Stimulated activated CD8-positive, alpha-beta memory T cell treated with anti-CD3 and anti-CD28 coated beads, Interleukin-4, amount 100 ng/mL, for 24 hours (primary cell): ENCODE measurements at places on chromosomes 6 and 20.

DNA sequence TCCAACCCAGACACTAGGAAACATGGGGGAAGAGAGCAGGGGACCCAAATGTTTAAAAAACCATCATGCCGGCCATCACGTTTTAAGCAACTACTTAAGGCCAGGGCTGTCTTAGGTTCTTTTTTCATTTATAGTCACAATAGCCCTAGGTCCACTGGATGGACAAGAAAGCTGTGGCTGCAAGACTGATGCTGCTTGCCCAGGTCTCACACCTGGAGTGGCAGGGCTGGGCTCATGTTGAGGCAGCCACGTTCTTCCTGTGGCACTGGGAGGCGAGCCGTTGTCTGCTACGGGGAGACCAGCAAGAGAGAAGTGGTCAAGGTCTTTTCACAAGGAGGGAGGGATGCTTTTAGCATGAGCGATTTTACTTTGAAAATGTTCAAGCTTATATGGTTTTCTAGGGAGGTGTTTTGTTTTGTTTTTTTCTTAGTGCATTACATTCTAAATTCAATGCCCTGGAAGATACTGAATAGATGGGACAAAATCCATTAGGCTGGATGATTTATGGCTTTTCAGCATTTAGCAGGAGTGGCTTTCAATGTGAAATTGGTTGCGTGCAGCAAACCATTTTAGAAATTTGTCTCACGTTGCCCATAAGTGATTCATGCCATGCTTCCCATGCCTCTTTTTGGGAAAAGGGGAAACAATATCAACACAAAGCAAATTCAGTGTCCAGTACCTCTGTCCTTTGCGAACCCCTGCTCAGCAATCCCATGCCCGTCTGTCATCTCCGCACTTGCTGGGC, 106.6 kb upstream of the SNX9 start:
- no peak for DNase-seq

GRCh38 chr20:58604128-58604881, 46.8 kb upstream of the STX16 start:
- no peak for DNase-seq

DNA sequence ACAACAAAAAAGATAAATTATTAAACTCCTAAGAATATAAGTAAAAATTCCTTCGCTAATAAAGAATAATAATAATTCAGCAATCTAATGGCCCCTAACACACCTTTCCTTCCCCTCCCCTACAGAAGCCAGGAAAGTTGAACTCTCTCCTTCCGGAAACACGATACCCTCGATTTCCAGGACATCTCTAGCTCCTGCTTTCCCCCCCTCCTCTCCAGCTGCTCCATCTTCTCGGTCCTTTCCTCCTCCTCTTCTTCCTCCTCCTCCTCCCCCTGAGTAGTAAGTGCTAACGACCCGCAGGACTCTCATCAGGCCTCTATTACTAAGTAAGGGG, 603 bp downstream of the TASP1 start:
- DNase-seq = no peak

DNA sequence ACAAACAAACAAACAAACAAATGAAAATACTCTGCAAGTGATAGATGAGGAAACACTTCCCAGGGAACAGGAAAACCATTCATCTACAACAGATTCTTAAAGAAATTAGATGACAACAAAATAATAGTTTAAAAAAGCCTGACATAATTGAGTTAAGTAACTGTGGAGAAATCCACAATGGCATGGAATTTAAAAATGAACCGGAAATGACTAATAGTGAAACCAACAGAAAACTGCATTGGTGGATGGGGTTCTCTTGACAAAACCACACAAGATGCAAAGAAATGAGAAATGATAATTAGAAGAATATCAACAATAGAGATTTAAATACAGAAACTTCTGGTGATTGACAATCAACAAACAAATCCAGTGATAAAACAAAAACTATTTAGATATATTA, 785.6 kb downstream of the QKI start:
- no peak for DNase-seq

- no peak for DNase-seq
Observed at GRCh38 chr20:36875702-36876472, at the start of gene TLDC2. Gene TLDC2 (plus strand): TSS chr20:36876138. CDS start chr20:36876175, 37 bp downstream.

- no peak for DNase-seq
Observed at GRCh38 chr6:56814802-56815201, 140.1 kb upstream of the BEND6 start.

DNA sequence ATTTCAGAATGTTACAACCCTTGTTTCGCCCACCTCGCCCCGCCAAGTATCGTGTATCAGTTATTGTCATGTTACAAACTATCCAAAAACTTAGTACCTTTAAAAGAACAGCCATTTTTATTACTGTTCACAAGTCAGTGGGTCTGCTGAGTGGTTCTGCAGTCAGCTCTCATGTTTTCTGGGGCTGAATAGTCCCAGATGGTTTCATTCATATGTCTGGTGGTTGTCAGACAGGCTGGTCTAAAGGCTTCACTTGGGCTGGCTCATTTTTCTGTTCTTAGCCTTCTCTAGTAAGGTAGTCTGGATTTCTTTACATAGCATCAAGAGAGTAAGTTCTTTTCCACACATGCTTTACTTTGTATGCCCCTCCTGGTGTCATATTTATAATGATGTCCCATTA, 8.6 kb downstream of the ZNF292 start:
- no peak for DNase-seq

DNA sequence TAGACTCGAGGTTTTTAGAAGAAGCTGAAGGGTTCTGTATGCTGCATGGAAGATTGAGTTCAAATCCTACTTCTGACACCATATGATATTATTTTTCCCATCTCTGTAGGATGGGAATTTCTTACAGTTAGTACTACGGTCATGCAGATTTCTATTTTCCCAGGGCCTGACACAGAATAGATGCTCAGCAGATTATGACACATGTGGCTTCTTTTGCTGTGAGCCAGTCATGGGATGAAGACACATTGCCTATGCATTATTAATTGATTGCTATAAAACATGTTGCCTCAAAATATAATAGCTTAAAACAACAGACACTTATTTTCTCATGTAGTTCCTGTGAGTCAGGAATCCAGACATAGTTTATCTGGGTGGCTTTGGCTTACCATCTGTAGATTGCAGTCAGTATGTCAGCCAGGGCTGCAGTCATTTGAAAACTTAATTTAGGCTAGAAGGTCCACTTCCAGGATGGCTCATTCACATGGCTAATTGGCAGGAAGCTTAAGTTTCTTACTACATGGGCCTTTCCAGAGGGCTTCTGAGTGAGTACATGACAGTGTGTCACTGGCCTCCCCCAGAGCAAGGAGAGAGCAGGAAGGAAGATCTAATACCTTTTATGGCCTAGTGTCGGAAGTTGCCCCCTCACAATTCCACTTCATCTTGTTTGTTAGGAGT, 29.5 kb downstream of the TOP1 start:
- no peak for DNase-seq

DNA sequence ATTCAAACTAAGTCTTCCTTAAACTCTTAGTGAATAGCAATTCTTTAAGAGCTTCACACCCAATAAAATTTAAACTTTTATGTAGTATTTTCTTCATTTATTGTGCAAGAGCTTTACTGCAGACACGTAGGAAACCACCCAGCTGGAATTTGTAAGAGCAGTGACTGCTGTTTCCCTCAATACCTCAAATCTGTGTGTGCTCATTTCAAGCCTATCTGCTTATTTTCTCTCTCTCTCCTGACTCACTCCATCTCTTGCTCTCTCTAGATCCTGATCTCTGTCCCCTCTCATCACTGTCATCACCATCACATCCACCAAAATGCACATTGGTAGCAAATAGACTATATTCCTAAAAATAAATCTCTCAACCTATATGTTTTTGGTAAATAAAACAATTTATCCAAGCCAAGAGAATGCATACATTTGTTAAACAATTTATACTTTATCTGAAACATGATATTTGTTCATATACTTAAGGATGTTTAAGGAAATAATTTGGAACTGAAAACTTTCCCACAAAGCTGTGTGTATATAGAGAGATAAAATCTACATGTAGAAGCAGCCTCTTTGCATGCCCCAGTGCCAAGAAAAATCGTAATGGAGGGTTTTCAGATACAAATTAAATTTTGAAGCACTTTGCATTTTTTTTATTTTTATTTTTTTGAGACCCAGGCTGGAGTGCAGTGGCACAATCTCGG, 273.0 kb downstream of the TFAP2A start:
- DNase-seq = no peak

- no peak for DNase-seq
Observed at GRCh38 chr6:109471105-109471810, 11.8 kb downstream of the ZBTB24 start.

DNA sequence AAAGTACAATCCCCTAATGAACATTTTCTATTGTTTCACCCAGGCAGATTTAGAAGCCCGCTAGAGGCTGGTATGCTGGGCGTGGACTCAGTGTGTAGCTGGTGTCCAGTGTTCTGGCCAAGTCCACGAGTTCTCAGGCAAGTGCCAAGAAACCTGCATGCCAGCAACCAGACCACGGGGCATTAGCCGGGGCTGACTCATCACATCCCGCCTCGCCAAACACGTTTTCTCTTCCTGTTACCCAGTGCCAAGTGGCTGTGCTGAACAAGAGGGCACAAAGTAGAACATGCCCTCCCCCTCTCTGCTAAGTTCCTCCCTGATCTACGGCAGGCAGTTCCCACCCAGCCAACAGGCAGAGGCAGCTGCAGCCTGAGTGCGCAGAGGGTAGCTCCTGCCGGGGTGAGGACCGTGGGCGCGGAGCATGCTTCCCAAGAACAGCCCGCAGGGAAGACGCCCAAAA, 29.6 kb downstream of the RAMACL start:
- no peak for DNase-seq

GRCh38 chr6:63347599-63347998, 27.8 kb upstream of the LGSN start:
- no peak for DNase-seq

GRCh38 chr6:149320796-149321195, 3.3 kb downstream of the TAB2 start:
- DNase-seq = no peak

DNA sequence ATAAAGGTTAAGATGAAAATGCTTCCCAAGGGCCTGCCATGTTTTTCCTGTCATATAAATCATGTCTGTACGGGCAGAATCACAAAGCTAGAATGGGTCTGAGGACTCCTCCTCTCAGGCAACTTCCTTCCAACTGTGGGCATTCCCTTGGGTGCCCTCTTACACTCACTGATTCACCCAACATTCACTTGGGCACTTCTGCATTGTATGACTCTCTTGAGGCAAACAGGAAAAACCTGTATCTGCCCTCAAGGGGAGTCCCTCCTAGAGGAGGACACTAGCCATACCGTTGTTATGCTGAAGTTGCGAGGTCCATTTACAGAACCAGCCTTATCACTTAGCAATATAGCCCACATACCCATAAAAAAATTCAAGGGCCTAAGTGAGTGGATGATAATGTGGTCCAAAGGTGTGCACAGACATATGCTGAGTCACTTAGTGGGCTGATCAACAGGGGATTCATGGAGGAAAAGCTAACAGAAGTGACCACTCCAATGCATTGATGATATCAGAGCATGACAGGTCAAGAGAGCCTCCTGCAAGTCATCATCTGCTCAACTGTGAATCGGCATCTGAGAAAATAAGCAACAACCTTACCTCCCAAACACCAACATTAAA, 131.1 kb downstream of the ATXN1 start:
- DNase-seq = no peak

- no peak for DNase-seq
Observed at GRCh38 chr6:109351231-109352130, 30.8 kb downstream of the CD164 start.

DNA sequence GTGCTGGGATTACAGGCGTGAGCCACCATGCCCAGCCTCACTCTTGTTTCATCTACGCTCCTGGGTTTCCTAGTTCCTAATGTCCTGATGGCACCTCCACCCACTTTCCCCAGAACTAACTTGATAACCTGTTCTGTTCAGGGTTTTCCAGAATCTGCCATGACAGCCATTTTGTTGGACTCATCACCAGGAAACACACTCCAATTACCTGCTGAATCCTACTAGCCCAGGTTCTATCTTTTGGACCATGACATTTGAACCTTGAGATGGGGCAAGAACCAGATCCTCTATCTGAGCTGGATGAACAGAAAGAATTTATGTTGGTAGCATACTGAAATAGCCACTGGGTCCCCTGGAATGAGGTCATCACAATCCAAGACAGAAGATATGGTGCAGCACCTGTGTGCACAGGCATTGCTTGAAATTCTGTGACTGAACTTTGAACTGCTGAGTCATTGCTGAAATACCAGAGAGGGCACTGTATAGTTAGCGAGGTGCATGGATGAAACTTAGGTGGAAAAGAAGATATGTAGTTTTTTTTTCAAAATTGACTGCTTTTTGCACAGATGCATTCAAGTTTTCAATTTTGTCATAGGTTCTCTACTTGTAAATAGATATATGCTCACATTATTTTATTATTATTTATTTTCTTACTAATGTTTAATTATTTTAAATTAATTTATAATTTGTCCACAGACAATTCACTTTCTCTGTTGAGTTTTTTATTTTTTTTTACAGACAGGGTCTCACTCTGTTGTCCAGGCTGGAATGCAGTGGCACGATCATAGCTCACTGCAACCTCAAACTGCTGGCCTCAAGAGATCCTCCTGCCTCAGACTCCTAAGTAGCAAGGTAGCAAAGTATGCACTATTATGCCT, 42.8 kb upstream of the TASP1 start:
- DNase-seq = no peak

- DNase-seq = no peak
Observed at GRCh38 chr20:37160683-37161082, 18.4 kb upstream of the RPN2 start.

GRCh38 chr20:61810738-61811135, 254.9 kb downstream of the TAF4 start:
- DNase-seq = no peak

GRCh38 chr6:111367393-111368088, 115.5 kb downstream of the REV3L start:
- DNase-seq = no peak

DNA sequence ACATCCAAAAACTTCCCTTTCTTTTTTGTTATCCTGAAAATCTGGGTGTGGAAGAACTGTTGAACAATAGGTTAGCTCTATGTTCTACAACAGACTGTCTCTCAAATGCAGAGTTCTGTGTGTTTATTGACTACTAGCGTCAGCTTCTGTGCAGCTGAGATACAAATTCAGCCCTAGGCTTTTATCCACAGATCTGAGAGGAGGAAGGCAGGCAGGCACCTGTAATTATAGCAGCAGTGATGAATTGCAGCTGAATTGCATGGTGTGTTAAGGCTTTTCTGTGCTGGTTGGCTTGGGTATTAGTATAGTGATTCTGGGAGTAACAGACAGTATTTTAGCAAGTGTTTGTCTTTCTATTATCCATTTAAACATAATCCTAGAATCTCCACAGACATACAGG, 24.4 kb downstream of the GRIK2 start:
- DNase-seq = no peak

DNA sequence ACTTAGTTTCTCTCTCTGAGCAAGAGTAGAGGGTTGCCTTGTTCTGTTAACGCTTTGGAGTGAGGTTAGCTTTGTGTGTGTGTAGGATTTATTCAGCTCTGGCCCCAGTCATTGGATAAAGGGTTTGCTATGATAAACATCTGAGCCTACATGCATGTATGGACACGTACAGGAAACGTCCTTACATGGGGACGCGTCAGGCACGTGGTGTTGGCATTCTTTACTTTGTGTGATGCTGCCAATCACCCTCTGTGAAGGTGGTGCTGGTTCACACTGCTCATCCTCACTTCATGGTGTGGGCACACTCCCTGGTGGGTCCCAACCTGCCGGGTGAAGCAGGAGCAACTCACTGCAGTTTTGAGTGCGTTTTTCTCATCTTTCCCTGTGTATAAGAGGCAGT, 53.4 kb upstream of the CD93 start:
- DNase-seq = no peak
